ENCODE measurements at places on chromosomes 16 and 17.
A peak's percentile ranks its signal among the peaks of the same experiment; 100 is the strongest.

DNA sequence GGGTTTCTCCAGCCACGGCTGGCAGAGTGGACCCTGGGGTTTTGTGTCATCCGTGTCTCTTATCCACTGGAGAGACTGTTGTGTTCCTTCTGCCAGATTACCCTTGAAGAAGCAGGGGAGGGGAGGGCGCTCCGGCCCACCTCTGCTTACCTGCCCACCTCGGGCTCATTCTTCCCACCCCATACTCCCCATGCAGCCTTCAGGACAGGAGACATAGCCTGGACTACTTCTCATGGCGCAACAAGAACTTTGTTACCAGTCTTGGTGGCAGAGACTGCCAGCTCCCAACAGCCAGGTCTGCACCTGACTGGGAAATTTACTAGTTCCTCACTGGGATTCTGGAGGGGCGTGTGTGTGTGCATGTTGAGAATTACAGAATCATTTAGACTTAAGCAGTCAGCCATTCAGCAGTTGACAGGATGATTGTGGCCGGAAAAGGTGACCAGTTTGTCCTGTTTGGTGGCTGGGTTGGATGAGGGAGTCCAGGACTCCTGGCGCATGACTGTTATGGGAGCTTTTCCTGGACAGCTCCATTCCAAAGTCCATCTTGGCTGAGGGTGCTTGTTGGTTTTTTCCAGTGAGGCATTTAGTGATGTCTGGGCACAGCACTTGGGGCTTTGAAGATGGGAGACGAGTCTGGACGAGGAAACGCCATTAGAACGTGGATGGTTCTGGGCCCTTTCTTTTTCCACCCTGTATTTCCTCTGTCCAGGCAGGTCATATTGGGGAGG, 8.7 kb downstream of the GSE1 start:
- DNase-seq = no peak

- DNase-seq = no peak
These were observed 4.7 kb upstream of the SLC13A2 start for GRCh38 chr17:28468781-28469180.

GRCh38 chr16:48165961-48166578, 10.3 kb upstream of the ABCC12 start:
- no peak for DNase-seq

GRCh38 chr17:81727324-81728031, 15.4 kb downstream of the SLC25A10 start:
- no peak for DNase-seq

DNA sequence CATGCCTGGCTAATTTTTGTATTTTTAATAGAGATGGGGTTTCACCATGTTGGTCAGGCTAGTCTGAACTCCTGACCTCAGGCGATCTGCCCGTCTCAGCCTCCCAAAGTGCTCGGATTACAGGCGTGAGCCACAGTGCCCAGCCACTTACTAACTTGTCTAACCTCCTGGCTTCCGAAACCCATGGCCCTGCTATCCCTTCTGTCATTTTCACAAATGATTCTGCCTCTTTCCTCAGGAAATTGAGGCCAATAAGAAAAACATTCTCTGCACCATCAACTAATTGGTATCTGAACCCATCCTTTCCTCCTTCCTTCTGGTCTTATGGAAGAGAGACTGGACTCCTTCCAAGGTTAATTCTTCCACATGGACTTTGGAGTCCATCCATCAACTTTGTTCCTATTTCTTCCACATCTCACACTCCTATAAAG, 27.9 kb upstream of the TNRC6A start:
- DNase-seq = peak; percentile 30

DNA sequence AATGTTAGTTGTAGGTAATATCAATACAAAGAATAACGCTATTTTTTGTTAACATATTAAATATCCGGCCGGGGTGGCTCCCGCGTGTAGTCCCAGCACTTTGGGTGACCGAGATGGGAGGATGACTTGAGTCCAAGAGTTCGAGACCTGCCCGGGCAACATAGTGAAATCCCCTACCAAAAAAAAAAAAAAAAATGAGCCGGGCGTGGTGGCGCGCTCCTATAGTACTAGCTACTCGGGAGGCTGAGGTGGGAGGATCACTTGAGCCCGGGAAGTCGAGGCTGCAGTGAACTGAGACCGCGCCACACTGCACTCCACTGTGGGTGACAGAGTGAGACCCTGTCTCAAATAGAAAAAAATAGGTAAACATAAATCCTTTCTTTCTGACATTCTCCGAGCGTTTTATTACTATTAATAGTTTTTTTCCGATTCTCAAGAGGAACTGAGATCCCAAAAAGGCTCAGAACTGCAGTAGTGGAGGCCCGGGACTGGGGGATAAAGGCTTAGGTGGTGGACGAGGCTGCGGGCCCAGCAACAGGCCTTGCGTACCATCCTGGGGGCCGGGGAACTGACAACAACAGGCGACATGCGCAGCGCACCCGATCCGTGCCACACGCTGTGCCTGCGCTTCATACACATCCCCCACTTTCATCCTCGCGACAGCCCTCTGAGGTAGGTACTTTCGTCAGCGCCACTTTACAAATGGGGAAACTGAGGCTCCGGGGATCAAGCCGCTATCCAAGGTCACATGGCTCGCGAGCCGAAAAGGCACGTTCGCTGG, 919 bp downstream of the N4BP1 start:
- peak; percentile 16 for DNase-seq

DNA sequence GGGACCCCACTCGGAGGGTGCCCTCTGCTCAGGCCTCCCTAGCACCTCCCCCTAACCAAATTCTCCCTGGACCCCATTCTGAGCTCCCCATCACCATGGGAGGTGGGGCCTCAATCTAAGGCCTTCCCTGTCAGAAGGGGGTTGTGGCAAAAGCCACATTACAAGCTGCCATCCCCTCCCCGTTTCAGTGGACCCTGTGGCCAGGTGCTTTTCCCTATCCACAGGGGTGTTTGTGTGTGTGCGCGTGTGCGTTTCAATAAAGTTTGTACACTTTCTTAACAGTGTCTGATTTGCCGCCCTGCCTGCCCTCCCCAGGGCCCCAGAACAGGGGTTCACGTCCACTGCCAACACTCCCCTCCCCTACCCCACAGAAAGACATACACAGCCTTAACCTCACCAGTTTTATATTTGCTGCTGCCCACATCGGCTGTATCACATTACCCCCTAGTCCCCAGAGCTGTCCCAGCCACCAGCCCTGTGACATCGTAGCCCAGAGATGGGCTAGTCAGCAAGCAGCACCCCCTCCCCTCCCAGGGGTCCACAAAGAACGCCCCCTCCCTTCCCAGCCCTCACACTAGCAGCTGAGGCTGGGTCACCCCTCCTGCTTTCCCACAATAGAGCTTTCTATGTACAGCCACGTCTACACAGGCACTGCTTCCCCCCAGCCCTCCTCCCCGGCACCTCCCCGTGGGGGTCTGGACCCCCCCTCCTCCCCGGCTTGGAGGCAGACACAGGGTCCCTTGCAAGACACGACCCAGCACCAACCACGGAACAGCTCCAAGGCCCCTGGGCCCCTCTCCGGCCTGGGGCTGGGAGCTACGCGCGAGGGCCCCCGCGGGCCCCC, 7.9 kb downstream of the GRN start:
- DNase-seq = no peak

- peak; percentile 67 for DNase-seq
These were observed 122.4 kb upstream of the NLRP1 start for GRCh38 chr17:5706577-5707210.

- no peak for DNase-seq
These were observed 7.4 kb downstream of the CRISPLD2 start for GRCh38 chr16:84827131-84827574.

- DNase-seq = peak; percentile 90
These were observed 472 bp upstream of the ARHGDIA start for GRCh38 chr17:81871387-81872230.

GRCh38 chr17:1914661-1915083, 84.9 kb downstream of the RPA1 start:
- no peak for DNase-seq

GRCh38 chr17:73514146-73514863, 129.9 kb downstream of the SDK2 start:
- DNase-seq = no peak

- DNase-seq = peak; percentile 84
These were observed 39.6 kb downstream of the PKD1 start for GRCh38 chr16:2095918-2096582.

DNA sequence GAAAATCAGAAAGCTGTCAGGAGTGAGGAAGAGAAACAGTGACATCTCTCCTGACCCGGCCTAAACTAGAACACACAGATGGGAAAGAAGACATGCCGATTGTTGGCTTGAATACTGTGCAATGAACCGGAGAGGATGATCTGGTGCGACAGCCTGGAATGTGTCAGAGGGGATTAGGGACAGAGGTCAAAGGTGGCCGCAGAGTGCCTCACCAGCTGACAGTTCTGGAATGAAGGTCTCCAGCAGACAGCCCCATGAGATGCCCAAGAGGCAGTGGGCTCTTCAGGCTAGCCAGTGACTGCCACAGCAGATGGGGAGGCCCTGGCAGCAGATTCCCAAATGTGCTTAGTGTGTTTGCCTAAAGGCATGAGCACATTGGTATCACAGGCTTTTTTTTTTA, 623.2 kb downstream of the CDH8 start:
- DNase-seq = no peak

GRCh38 chr17:62690168-62690897, 62.9 kb downstream of the MRC2 start:
- no peak for DNase-seq

DNA sequence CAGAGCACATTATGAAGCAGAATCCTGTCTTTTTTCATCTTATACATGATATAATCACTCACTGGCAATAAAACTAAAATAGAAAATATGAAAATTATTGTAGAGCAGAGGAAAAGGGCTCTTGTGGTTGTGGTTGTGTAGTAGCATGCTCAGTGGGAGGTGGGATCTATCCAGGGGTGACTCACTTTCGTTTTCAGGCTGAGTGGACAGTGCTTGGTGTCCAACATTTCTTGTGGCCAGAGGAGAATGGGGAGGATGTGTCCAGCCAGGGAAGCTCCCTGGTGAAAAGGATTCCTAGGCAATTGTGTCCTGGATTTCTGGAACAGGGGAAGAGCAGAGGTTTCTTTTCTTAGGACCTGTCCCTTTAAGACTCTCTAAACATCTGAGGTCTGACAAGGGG, 31.9 kb upstream of the CPHXL start:
- DNase-seq = peak; percentile 64

DNA sequence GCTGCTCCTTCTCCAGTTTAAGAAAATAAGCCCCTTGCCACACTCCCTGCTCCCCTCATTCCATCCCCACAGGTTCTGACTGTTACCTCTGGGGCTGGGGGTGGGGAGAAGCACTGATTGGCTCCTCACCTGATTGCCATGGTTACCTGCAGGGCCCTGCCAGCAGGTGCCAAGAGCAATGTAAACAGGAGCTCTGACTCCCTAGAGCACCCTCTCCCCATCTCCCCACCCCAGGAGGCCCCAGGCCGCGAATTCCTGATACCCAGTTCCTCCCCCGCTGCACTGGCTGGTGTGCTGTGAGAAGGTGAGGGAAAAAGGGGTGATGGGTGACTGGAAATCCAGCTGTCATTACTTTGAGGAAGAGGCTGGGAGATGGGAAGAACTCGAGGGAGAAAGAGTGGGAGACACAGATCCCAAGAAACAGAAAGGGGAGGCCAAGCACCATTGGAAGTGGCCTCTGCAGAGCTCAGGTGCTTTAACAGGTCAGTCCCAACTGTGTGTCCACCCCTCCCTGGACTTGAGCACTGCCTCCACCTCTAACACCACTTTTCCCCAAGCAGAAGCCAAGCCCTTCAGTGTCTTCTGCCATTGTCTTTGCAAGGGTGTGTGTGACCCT, 4.5 kb downstream of the PCGF2 start:
- no peak for DNase-seq

DNA sequence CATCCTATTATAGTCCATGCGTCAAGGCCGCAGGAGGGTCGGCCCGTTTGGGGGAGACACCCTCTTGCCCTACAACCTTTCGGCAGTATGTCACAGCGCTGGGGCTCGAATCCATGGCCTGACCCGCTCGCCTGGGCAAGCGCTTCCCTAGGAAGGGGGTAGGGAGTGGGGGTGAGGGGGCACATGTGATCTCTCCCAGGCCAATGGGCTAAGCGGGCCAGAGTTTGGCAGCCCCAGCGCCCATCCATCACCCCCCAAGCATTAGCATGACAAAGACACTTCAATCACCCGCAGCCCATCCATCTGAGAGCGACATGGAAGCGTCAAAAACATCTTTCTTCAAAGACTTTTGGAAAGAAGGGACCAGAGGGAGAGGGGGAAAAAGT, at the start of gene HOXB1:
TSS of gene HOXB1 (minus strand) at position 125 of the 386 bp plus-strand sequence. CDS start at position 18, 107 bp downstream.
- DNase-seq = no peak

GRCh38 chr16:80704751-80705505, 99.5 kb downstream of the CDYL2 start:
- DNase-seq = no peak

DNA sequence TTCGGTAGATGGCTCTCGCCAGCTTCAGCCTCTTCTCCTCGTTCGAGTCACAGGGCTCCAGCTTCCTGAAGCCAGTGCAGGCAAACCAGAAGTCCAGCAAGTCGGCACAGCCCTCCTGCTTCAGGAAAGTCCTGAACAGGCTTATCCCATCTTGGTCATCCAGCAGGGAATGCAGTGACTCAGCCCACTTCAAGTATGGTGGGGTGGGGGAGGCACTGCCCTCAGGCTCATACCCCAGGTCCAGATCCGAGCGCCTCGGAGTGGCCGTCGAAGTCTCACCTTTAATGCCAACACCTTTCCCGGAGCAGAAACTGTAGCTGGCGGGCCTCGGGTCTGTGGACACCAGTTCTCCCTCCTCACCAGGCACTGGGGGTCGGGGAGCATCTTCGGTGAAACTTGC, 5.9 kb downstream of the AXIN1 start:
- DNase-seq = peak; percentile 47

DNA sequence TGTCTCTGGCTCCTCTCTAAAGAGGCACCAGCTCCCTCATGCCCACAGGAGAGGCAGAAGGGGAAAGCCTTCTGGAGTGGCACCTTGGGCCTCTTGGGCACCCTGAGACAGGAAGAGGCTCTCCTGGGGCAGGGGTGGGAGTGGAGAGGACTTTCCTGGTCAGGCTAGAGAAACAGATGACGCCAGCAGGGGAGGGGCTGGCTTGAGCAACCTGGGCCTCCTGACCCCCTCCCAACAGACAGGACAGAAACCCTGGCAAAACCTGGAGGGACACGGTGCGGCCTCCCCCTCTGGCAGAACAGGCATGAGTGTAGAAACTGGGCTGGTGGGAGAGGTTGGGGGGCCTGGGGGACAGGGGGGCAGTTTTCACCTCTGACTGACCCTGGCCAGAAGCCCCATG, 6.1 kb downstream of the SMIM5 start:
- no peak for DNase-seq

GRCh38 chr16:75488322-75488721, 6.9 kb downstream of the CHST6 start:
- DNase-seq = no peak
